Fibroblast of upper back skin (primary cell): ENCODE measurements at places on chromosomes 12 and 14.

DNA sequence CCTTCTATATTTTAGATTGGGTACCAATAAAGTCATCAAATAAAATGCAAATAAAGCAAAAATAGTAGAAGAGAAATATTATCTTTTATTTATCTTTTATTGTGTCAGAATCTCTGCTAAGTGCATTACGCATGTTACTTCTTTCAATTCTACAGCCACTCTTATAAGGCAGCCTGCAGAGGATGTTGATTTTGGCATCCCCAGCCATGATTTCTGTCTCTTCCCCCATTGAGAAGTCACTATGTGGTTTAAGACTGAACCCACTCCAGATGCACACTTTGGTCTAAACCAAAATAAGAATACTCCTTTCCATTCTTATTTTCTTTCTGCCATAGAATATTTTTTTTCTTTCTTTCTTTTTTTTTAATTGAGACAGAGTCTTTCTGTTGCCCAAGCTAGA, 56.0 kb upstream of the ACSS3 start:
- peak; percentile 3 for DNase-seq

- no peak for DNase-seq
Measured at GRCh38 chr12:112331886-112332285, 50.3 kb downstream of the HECTD4 start.

- DNase-seq = no peak
Measured at GRCh38 chr14:20376071-20376588, 32.7 kb downstream of the PARP2 start.

- peak; percentile 58 for DNase-seq
Measured at GRCh38 chr14:80477388-80478160, 266.3 kb upstream of the DIO2 start.

- no peak for DNase-seq
Measured at GRCh38 chr12:44143175-44143574, 307.3 kb downstream of the TMEM117 start.

- DNase-seq = no peak
Measured at GRCh38 chr12:3116106-3116844, 39.1 kb downstream of the TSPAN9 start.

GRCh38 chr14:77375164-77375950, 1.5 kb downstream of the TMED8 start:
- no peak for DNase-seq

DNA sequence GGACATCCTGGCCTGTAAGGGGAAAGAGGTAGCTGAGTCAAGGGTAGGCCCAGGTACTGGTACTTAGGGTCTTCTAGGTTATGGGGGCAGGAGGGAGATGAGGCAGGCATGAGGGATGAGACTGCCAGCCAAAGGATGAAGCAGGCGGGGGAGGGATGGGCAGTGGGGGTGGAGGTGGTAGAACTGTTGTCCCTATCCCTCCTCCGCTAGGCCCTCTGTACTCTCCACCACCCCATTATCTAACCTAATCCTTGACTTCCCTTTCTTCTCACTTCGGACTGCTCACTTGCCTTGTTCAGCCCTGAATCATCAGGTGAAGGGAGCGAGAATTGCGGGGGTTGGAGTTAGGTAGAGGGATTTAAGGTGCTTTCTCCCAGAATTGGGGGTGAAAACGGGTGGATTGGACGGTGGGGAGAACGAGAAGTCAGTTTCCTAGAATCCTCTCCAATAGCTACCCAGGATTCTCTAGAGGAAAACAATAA, 562 bp downstream of the PAN2 start:
- no peak for DNase-seq

DNA sequence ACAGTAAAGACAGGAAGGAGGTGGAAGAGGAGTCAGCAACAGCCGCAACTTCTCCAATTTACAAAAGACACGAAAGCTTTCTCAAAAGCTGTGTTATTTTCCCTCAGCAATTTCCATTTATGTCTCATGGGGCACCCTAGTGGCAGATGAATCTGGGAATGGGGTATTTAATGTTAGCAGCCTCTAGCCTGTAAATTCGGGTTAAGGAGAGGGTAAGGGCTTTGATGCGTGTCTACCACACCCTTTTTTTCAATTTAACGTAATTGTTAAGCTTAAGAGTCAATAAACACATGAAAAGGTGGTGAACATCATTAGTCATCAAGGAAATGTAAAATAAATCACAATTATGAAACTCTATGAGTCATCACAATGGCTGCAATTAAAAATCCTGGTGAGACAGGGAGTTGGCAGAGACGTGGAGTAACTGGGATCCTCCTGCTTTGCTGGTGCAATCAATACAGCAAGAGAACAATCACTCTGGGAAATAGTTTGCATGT, 986.4 kb downstream of the AACS start:
- DNase-seq = peak; percentile 20

DNA sequence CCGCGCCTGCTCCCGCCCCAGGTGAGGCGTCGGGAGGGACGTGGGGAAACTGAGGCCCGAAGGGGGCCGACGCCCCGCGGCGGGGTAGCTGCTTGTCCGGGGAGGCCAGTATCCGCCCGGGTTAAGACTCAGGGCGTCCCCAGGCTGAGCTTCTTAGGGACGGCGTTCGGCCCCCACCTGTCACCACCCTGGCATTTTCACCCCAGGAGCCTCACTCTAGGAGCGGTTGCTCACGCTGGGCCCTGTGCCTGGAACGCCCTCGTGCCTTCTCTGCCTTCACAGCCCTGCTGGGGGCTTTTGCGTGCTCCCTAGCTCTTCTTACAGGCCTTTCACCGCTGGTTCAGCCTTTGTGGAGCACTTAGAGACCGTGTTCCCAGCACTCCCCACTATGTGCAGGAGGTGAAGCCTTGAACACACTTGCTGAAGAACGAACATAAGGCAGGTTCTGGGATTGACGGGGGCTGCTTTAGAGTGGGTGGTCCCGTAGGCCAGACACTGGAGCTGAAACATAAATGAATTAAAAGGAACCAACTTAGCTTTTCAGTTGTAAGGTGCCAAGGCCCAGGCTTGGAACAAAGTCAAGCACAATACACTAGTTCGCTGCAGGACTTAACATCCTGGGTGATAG, 601 bp downstream of the ZNF839 start:
- DNase-seq = peak; percentile 48

- DNase-seq = no peak
Measured at GRCh38 chr14:21078726-21079125, 8.6 kb downstream of the ARHGEF40 start.

DNA sequence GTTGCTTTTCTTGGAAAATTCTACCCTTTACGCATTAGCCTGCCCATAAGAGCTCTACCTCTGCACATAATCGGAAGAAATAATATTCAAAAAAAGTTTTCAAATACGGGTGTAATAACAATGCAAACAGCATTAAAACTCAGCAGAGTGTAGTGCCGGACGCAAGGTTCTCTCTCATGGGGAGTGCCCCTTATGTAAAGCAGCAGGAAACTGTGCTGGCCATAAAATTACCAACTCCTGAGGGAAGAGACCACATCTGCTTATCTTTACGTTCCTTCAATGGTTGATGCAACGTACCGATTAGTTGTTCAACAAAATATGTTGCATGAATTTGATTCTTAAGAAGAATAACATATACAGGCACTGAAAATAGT, 118.7 kb upstream of the TMCC3 start:
- peak; percentile 39 for DNase-seq

- no peak for DNase-seq
Measured at GRCh38 chr14:97688631-97689336, 891.6 kb downstream of the VRK1 start.

DNA sequence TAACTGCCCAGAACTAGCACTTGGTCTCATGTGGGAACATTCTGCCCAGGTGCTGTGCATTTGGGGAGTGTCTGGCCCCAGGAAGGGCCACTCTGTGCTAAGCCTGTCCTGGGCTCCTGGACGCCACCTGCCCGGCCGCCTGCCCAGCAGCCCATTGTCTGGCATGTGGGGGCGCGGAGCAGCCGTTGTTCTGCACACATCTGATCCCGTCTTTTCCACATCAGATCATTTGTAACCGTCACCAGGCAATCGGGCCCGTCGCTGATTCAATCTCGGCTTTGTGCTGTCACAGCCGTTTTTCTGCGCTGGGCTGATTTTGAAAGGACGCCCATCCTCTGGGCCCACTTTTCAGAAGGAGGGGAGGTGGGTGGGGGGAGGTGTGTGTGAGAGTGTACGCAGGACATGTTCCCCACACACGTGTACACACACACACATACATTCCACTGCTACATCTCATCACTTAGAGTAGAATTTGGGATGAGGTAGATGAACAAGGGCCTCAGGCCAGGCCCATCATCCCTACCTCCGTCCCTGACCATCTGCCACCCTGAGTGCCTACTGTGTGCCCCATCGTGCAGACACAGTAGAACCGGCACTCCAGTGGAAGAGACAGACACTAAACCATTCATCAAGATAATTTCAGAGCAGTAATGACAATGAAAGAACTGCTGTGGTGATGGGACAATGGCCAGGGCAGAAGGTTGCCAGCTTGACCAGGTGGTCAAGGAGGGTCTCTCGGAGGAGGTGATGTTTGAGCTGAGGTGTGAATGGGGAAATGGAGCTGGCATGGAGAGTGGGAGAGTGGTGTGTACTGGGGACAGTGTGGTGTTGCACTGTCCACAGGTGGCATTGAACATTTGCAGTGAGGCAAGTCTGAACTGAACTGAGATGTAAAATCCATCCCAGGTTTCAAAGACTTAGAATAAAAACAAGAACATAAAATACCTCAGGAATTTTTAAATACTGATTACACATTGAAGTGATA, 19.0 kb downstream of the FAM222A start:
- DNase-seq = no peak

DNA sequence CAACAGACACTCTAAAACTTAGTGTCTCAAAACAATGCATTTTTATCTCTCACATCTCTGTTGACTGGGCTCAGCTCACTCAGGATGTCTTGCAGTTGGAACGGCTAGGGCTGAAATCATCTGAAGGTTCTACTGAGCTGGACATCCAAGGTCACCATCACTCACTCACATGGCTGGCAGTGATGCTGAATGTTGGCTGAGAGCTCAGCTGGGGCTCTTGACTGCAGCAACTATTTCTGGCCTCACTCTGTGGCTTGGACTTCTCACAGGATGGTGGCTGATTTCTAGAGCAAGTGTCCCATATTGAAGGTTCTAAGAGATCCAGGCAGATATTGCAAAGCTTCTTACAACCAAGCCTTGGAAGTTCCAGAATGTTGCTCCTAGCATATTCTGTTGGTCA, 166.5 kb downstream of the ZFP36L1 start:
- no peak for DNase-seq

DNA sequence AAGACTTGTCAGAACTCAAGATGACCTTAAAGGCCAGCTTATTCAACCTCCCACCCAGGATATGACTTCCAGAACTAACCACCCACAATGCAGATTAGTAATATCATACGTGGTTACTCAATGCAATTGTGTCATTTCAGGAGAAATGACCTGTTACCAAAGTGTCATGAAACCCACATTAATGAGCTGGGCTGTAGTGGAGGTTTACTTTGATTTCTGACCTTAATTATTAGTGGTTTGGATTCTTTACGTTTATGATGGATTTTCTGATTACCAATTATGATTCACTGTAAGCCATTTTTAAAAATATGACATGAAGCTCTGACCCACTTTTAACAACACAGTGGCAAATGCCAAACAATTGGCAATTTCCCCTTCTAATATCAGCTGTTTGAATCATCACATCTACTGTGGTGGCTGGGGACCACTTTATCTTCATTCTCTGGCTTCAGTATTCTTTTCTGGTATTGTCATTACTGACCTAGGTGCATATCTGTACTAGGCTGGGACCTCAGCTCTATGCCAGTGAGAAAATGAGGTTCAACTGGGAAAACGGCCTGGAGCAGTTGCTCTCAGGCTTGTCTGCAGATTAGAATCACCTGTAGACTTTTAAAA, 223.3 kb downstream of the RGS6 start:
- DNase-seq = no peak

GRCh38 chr12:71476513-71476912, 36.9 kb downstream of the LGR5 start:
- peak; percentile 93 for DNase-seq

DNA sequence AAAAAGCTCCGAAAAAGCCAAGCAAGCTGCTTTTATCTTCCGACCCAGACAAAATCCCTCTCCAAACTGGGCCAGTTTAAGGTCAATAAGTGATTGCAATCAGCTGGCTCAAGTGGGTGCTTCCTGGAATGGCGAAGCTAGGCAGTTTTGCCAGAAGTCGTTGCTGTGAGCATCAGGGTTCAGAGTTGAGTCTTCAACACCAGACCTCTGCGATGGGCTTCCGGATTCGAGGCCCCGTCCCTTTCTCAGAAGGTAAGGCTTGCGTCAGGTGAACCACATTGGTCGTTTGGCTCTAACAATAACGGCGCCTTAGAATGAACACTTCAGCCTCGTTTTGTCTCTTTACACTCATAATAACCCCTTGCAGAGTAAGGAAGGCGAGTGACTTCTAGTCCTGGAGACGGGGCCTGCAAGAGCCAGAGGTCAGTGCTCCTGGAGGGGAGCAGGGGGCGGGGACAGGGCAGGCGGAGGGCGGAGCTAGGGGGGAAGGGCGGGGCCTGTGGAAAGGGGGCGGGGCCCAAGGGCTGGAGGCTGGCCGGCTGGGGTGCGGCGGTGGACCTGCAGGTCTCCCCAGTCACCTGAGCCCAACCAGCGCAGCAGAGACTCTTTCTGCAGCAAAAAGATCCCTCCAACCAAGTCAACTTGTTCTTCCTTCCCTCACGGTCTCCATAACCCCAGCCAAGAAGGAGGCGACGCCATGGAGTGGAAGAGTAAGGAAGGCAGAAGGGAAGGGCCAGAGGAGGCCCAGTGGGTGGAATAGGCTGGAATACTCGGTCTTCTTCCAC, 34.0 kb upstream of the NFYB start:
- no peak for DNase-seq

GRCh38 chr14:104507443-104507842, 72.1 kb upstream of the C14orf180 start:
- DNase-seq = no peak

- no peak for DNase-seq
Measured at GRCh38 chr12:119128527-119128926, 50.2 kb upstream of the HSPB8 start.

DNA sequence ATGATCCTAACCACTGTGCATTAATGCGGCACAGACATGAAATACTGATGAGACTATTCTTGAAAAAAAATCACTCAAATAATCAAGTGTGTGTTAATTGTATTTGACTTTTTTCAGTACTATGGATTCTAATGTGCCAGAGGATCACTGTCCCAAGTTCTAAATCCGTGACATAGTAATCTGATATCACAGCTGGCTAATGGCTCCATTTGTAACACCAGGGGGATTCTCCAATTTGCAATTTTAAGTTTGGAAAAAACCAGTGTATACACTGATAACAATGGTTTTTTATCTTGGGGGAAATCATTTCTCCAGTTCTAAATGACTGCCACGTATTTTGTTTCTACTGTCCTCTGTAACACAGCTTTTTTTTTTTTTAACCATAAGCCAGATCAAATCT, 33.0 kb downstream of the MPHOSPH9 start:
- no peak for DNase-seq

GRCh38 chr12:103712216-103712615, 125.1 kb downstream of the STAB2 start:
- DNase-seq = no peak

GRCh38 chr12:13220838-13221237, 24.3 kb downstream of the EMP1 start:
- peak; percentile 67 for DNase-seq

- DNase-seq = no peak
Measured at GRCh38 chr14:73457924-73458182, 493 bp downstream of the NUMB start.
